ENCODE measurements at places on chromosomes 4 and X.

DNA sequence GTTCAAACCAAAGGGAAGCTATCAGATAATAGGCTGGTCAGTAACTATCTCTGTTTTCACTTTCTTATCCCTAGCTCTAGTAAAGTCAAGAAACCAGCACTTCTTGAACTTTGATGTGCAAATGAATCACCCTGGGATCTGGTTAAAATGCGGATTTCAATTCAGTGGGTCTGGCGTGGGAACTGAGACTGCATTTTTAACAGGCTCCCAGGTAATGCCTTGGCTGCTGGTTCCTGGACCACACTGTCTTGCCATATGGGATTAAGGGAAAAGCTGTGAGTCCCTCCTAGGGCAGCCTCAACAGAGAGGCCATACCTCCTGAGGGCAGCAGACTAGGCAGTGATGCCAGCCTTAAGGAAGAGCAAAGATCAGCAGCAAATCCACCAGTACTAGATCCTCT, 1.7 kb downstream of the RNF175 start:
- DNase-seq = no peak

- no peak for DNase-seq
Observed at GRCh38 chrX:128057421-128057820, 5.2 kb upstream of the ACTRT1 start.

- DNase-seq = no peak
Observed at GRCh38 chr4:1492142-1492457, 85.9 kb upstream of the NKX1-1 start.

- DNase-seq = no peak
Observed at GRCh38 chr4:874056-874455, 48.1 kb upstream of the CPLX1 start.

DNA sequence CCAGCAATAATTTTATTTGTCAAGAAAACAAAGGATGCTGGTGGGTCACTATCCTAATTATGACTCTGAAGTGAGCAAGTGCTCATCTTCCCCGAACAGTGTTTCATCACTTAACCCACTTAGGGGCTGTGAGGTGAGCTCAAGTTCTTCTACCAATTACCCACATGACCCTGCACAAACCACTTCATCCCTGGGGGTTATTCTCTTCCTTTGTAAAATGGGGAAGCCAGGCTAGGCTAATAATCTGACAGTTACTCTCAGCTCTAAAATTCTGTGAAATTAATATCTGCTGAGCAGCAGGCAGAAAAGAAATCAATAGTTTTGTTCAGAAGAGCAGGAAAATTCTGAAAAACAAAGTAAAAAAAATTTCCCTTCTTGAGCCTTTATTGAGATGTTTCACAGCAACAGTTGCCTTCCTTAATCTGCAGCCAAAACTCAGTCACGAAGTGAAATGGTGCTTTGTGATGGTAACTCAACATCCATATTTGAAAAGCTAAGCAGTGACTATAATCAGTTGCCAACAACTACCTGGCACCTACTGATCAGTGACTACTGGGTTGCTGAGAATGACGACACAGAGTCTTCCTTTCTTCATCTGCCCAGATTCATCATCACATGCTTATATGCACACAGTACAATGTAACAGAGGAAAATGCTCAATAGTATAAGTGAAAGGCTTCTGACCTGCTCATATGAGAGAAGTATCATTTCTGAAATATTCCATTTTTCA, 24.1 kb downstream of the ATP8A1 start:
- no peak for DNase-seq

- no peak for DNase-seq
Observed at GRCh38 chr4:121219227-121219626, 55.1 kb upstream of the TNIP3 start.

DNA sequence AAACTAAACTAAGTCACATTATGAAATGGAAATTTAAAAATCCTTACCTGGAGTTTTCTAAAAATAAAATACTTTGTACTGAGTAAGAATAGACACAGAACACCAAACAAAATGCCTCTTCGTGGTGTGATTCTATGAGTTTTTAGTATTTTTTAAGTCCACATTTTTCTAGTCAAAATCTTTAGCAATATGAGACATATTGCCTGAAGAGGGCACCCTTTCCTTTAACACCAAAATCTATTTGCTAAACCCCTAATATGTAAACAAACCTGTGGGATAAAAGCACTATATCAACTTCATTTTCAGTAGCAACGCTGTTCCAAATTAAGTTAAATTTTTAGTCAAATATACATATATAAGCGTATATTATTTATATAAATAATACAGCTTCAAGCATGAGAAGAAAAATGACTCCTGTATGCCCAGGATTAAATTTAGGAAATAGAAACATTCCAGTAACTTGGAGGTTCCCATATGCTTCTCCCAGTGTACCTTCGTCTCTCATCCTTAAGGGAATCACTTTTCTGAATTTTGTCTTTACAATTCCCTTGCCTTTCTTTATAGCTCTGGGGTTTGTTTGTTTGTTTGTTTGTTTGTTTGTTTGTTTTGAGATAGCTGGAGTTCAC, 23.0 kb upstream of the PGM2 start:
- peak; percentile 84 for DNase-seq

DNA sequence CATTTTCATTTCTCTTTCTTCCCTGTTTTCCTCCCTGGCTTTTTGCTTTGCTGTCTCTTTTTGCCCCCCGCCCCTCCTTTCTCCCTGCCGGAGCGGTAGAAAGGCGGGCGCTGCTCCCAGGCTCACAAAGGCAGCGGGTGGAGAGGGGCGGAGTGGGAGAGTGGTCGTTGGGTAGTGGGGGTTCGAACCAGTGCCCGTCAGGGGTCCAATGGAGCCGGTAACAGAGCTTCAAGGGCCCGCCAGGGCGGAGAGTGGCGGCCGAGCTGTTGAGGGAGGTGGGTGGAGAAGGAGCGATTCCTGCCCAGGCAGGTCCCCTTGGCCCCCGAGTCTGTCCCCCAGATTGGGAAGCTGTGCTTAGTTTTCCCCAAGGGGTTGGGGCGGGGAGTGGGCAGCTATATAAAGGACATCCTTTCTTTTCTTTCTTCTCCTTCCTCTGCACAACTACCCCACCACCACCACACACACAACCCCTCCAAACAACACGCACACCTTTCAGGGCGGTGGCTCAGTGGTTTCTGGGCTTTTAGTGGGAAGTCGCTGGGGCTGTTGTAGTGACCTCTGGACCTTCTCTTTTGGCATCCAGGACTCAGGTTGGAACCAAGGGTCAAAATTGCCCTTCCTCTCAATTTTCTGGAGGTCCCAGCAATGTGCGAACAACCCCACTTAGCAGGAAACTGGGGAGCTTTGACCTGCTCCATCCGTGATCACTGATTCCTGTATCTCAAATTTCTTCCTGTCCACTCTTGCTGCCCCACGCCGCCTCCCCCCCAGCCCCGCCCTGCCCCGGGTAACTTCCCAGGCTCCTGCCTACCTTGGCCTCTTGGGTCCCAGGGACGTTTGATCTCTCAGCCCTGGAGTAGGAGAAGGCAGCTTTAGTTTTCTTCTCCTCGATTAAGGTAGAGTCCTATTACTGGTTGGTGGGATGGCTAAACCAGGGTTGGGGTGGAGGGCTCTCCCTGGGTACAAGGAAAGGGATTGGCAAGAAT, 1.9 kb downstream of the EFNB1 start:
- DNase-seq = no peak

- DNase-seq = no peak
Observed at GRCh38 chr4:72448231-72448630, 120.8 kb downstream of the ADAMTS3 start.

DNA sequence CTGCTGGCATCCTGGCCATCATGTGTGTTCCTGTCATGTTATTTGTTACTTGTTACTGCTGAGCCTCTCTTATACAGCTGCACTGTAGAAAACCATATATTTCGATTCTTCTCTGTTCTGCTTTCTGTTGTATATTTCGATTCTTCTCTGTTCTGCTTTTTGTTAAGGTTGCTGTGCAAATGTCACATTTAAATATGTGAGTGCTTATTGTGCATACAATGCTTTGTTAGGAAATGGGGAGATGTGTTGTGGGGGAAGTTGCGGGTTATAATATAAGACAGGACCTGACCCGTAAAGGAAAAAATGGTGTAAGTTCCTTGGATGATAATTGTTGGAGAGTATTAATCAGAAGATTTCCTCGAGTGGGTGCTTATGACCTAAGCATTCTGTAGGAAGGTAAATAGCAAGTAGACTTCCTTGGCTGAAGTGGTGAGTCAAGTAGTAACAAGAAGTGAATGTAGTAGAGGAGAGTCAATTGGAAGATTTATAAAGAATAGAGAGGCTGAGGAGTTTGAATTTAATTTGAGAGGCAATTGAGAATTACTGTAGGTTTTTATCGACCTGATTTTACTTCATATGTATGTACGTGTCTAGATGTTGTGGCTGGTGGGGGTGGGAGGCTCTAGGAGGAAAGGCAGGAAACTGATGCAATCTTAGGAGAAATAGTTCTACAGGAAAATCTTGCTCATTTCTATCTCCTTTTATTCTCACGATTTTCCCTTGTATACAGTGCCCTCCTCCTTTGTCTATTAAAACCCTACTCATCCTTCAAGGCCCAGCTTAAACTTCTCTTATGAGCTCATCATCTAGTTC, 8.5 kb downstream of the OGT start:
- DNase-seq = peak; percentile 62

- DNase-seq = no peak
Observed at GRCh38 chr4:70979445-70980008, 13.9 kb upstream of the DCK start.

DNA sequence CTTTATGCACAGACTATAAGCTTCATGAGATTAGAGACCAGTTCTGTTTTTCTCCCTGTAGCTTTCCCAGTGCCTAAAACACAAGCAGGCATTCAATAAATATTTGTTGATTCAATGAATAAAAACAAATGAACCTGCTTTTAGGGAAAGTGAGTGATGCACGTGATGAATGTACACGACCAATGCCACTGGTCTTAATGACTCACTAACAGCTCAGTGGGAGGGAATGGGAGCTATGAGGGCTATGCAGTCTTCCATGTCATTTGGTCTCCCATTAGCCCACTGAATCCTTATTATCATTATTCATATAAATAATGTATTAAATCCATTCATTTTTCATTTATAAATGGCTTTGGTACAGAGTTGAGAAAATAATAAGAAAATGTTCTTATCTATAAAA, 247.4 kb downstream of the FBXO8 start:
- DNase-seq = peak; percentile 27

DNA sequence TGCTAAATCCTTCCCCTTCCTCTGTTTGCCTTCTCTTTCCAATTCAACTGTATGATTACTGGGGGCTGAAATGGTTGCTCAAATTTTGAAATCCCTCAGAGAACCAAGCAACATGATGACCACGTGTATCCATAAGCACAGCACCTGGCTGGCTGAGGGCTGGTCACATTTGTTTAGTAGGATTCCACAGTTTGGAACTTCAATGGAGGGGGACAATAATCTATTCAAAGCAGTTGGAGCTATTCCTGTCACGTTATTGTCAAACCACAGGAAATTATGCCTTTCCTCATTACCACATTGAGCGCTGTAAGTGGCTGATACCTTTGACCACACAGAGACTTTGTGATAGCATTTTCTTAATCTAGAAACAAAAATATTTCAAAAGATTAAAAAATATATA, 7.0 kb downstream of the TMSB4X start:
- no peak for DNase-seq

- peak; percentile 13 for DNase-seq
Observed at GRCh38 chr4:163694385-163694784, 199.9 kb downstream of the TMA16 start.

GRCh38 chr4:156738766-156739165, 232.8 kb downstream of the PDGFC start:
- no peak for DNase-seq

- DNase-seq = peak; percentile 87
Observed at GRCh38 chrX:153599192-153600031, 473 bp upstream of the CCNQ start.

DNA sequence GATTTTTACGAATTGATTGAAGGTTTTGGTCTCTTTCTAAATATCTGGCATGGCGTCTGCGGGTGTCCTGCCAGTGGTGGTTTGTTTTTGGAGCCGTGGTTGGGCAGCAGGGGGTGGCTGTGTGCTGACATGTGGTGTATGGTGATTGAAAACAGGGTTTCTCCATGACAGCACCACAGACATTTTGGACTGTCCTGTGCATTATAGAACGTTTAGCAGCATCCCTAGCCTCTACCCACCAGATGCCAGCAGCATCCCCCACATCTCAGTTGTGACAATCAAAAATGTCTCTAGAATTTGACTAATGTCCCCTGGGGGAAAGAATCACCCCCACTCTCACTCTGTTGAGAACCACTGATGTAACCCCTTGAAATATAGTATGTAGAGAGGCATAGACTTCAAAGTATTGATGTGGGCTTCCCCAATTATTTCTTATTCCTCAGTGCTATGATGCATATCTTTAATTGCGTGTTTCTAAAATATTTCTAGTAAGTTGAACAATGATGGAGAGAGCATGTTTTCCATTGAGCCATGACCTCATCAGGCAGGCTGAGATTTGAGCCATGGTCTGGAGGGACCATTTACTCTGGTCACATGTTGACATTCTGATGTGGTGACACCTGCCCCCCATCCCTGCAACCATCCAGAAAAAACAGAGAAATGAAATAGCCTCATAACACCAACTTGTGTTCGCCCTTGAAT, 77.4 kb upstream of the MID1 start:
- no peak for DNase-seq

DNA sequence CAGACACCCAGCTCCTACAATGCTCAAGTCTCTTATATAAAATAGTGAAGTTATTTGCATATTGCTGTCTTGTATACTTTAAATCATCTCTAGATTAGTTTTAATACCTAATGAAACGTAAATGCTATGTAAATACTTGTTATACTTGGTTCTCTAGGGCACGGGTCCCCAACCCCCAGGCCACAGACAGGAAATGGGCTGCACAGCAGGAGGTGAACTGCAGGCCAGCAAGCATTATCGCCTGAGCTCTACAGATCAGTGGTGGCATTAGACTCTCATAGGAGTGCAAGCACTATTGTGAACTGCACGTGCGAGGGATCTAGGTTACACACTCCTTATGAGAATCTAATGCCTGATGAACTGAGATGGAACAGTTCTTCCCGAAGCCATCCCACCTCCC, 395.9 kb upstream of the EMCN start:
- no peak for DNase-seq

GRCh38 chrX:9144701-9145241, 110.8 kb upstream of the FAM9B start:
- no peak for DNase-seq

DNA sequence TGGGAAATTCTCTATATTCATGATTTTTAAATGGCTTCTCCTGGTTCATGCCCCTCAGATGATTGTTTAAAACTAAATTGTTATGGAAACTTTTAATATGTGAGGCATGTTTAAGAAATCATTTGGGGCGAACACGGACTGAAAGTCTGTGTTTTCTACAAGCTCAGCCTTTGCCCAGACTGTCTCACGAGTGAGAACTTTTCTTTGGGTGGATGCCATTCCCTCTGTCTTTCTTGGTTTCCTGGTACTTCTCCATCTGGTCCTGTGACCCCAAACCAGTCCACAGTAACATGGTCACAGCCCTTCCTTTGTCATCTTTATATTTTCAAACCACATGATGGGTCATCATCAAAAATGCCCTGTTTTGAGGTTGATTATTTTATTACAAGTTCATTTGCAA, 186.6 kb upstream of the GNPDA2 start:
- DNase-seq = no peak

DNA sequence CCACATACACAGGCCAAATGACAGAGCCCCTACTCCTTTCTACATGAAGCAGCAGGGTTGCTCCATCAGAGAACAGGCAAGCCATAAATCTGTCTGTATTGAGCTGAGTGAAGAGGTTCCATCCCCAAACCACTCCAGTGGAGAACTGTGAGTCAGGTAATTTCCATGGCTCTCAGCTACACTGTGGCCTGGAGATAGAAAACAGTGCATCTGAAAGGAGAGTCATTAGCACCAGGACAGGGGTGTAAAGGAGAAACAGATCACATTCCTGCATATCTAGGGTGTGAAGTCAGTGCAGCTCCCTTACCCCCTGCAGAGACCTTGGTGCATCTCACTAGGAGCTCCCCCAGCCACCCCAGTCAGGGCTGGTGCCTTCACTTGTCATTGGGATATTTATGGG, 314.7 kb downstream of the CHIC1 start:
- DNase-seq = no peak
